ENCODE measurements at places on chromosomes 5 and 9.
A peak's percentile ranks its signal among the peaks of the same experiment; 100 is the strongest.

DNA sequence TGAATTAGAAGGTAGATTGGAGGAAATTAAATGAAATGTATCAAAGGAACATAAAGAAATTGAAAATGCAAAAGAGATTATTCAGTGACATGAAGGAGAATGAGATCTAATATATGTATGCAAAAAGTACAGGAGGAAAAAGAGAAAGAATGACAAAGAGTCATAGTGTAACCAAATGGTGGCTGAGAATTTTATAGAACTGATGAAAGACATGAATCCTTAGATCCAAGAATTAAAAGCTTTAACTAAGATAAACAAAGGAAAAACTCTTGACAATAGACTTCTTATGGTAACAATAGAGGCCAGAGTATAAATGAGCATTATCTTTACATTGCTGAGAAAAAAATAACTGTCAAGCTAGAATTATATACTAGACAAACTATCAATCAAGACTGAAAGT lies 505.4 kb upstream of the CD180 start:
- no peak for DNase-seq

- no peak for DNase-seq
These were observed 52.8 kb upstream of the SNAPC3 start for GRCh38 chr9:15369871-15370270.

DNA sequence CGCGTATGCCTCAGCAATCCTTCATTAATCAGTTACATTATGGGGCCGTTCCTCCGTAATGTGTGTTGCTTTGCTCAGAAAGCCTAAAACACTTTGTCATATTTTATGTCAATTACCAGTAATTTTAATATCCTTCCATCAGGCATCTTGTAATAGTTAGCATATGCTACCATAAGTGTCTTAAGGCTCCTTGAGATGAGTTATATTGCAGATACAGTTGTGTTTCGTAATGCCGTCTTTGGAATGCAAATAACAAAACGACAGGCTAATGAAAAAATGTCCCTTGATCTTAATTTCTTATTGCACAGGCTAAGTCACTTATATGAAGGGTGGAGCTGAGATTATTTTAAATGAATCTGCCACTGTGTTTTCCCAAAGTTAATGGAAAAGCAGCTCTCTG lies 50.5 kb downstream of the TBCA start:
- no peak for DNase-seq

GRCh38 chr5:14107536-14107935 lies 35.6 kb upstream of the TRIO start:
- DNase-seq, result no peak

DNA sequence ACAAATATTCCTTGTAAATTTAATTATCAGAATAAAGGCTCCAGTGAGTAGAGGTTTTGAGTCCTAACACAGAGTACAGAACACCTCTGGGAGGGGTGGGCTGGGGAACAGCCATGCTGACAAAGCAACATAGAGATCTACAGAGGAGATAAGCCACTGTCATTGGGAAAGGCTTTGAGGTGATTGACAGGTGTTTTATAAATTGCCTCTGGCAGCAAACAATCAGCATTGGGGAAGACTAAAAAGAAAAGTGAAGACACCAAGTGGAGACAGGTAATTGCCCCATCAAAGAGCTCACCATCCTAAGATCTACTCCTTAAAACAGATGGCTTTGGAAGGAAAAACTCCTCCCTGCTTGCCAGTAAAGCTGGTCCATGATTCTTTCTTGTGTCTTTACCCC lies 189.7 kb upstream of the TLE4 start:
- DNase-seq, result no peak

- no peak for DNase-seq
These were observed 105.1 kb upstream of the SARDH start for GRCh38 chr9:133843250-133843649.

DNA sequence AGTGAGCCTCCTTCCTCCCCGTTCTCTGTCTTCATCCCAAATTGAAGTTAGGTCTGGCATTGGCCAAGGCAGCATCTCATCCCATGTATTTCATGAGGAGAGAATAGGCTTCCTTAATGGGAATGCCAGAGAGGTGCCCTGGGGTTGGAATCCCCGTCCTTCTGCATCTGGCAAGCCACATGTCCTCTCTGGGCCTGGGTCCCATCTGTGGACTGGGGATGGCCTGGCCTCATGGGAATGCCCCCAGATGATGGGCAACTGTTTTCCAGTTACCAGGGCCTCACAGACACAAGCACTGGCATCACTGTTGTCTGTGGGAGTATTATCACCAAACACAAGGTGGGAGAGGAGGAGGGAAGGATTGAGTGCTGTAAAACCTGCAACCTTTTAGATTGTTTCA lies 153.9 kb downstream of the FSTL4 start:
- DNase-seq, result no peak

DNA sequence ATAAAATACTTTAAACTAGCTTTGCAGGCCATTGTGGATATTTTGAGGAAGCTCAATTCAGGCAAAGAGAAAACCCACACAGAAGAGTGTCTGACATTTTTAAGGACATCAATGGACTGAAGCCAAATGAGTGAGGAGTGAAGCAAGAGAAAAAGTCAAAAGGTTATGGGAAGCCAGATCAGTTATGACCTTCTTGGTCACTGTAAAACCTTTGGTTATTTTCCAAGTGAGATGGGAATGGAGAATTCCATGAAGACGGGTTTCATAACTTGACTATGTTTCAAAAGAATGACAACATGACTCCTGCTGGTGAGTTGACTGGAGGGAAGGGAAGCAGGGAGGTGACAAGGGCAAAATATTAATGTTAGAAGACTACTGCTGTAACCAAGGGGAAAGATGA lies 585.2 kb downstream of the EFNA5 start:
- no peak for DNase-seq

DNA sequence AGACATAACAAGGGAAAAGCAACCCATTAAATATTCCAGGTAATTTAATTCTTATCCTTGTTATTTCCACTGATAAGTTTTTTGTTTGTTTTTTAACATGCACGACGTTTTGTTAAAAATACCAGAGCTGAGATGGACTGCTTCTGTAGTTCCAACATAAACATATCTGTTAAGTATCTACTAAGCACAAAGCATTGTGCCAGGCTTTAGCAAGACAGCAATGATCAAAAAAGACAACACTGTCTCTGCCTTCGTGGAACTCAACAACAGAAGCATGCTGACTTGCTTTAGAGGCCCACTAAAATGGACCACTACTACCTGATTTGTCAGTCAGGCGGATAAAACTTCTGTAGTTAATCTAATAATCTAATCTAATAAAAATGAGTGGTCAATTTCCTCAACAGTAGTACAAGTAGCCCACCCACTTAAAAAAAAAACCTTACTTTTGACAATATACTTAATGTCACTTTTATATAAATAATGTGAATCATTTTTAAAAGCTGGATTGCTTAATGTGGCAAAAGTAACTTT lies 3.1 kb downstream of the RAB14 start:
- no peak for DNase-seq

- DNase-seq, result peak; percentile 87
These were observed 207.0 kb downstream of the MEF2C start for GRCh38 chr5:88675708-88676636.

GRCh38 chr5:172490514-172491461 lies 36.5 kb upstream of the SH3PXD2B start:
- DNase-seq, result peak; percentile 38

DNA sequence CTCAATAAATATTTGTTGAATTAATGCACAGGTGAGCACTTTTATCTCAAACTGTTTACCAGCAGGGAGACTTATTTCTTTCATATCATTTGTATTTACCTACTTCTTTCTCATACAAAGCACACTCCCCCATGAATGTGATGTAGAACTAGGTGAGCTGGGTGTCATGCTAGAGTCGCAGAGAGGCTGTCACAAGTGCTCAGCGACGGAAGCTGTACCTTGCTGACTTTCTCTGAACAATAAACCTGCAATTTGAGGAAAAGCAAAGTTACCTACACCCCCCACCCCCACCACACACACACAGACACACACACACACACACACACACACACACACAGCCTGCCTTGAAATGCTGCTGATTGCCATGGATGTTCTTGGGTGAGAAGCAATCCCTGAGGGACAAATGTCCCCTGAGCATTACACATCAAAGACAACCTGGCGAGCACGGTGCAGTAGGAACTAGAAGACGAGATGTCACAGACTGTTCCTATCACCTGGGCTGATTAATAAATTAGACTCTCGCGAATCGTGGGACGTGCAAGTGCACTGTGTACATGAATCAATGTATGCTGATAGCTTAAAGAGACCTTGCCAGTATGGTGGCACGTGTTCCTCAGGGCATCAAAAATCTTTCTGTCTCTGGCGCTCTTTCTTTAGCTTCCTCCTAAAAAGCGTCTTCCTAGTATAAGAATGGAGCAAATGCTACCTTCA lies 66.1 kb downstream of the BRINP1 start:
- DNase-seq, result no peak

- DNase-seq, result no peak
These were observed 38.3 kb upstream of the NEURL1B start for GRCh38 chr5:172602783-172603231.

DNA sequence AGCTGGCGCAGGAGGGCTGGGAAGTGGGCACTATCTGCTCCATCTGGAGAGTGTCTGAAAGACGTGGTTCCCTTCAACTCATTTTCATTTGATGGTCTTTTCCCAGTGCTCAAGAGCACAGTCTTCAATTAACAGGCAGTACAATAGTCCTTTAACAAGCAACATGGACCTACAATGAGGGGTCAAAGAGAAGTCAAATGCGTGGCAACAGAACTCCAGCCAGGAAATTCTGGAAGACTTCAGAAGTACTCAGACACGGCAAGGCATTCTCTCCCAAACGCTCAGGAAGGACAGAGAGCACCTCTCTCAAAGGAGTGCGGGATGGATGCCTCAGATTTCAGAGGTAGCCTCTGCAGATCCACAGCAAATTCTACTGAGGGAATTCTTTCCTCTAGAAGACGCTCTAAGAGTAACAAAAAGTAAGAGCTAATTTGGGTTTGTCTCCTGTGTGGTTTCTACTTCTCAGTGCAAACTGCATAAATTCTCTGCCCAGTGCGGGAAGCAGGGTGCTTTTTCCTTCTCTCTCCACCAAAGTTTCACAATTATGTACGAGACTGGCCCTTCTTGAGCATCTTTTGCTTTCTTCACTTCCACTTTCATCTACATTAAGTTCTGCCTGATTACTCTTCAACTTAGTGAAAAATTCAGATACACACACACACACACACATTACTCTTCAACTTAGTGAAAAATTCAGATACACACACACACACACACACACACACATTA lies 56.4 kb downstream of the LHFPL2 start:
- no peak for DNase-seq

- no peak for DNase-seq
These were observed 51.8 kb upstream of the RETREG1 start for GRCh38 chr5:16668631-16669030.

DNA sequence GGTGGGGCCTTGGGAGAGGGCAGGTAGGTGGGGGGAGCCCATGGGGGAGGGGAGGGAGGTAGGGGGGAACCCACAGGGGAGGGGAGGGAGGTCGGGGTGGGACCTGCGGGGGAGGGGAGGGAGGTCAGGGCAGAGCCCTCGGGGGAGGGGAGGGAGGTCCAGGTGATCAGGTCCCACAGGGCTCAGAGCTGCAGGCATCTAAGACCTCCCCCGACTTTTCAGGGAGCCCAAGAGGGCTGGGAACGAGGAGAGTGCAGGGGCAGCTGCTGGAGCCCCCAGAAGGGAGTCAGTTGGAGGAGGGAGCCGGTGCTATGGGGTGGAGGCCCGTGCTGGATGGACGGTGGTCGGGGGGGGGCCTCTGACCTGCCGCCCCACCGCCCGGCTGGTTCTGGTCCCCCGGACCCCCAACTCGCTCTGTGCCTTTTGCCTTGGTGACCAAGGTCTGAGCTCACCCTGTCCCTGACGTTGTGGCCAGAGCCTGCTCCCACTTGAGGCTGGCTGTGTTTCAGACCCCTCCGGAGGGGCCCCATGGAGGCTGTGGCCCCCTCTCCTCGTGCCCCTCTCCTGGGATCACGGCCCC lies 31.8 kb downstream of the SLC9A3 start:
- DNase-seq, result no peak

DNA sequence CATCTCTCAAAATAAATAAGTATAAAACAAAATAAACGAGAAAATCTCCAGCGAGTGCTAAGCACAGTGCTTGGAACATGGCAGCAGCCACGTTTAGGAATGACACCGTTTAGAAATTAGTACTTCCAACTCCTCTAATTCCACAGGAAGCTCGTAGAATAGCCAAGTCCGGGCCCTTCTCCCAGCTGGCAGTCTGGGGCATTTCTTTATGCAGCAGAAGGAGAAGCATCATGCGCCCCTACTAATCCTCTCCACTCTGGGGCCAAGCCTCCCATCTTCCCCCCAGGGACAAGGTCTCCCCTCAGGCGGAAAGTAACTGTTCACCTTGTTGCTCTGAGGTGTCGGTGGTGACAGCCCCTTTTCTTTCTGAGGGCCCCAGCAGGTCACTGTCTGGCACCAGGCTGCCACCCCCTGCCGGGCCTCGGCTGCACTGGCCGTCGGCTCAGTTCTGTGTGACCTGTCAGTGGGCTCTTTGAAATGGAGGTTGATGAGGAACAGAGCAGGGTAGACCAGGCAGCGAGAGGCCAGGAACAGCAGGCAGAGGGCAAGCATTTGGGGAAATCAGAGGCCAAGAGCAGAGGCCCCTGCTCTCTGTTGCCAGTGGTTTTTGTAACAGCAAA lies 113.5 kb upstream of the WWC1 start:
- peak; percentile 45 for DNase-seq

- DNase-seq, result no peak
These were observed 195.9 kb downstream of the TMEM38B start for GRCh38 chr9:105890046-105890822.

DNA sequence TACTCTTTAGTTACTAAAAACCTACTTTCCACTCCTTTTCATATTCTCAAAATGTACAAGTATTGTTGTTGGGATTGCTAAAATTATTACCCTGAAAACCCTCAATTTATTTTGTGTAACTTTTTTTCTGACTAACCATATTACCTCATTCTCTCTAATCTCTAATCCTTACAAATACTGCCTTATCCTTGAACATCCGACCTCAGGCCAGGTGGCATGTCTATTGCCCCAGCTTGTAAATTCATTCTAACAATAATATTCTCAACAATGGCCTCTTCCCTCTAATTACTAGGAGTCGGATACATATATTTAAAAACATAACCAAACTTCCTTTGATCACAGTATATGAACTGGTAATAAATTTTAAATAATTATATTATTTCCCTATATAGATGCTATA lies 25.8 kb downstream of the ARL15 start:
- no peak for DNase-seq

DNA sequence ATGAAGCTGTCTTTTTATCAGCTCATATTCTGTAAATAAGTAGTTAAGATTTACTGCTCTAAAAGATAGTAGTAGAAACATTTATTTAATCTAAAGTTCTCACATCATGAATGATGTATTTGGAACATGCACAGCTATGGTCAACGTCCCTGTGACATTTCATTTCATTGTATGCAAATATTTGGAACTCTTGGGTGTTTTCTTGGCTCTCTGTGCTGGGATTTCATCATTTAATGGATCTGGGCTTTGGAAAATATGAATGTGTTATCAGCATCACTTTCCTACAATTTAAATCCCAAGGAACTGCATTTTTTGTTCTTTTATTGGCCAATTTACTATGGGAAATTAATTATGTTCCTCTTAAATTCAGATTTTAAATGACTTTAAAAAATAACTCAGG lies 462.9 kb downstream of the SEMA5A start:
- DNase-seq, result no peak

- no peak for DNase-seq
These were observed 61.4 kb downstream of the NXNL2 start for GRCh38 chr9:88596376-88596775.

All from NCI-H1417 (cell line).